Stimulated activated CD4-positive, alpha-beta T cell treated with anti-CD3 and anti-CD28 coated beads, Interleukin-1b, Interleukin-23, amount 100 ng/mL, for 48 hours (primary cell): ENCODE measurements at places on chromosomes 7 and 10.
A peak's percentile ranks its signal among the peaks of the same experiment; 100 is the strongest.

DNA sequence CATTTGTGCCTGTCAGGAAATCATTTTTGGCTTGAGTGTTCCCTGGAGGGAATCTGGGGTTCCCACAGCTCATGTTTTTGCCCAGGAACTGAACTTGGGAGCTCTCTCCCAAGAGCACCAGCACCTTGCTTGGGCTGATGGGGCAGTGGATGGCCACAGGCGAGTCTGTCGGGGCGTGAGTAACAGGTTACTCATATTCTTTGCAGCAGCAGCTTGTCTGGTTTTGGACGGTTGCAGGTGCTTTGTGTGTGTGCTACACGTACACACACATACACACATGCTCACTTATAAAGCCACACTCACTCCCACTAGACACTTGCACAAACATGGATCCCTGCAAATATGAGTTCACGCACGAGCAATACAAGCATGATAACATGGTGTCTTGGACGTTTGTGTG, 2.9 kb upstream of the PALD1 start:
- DNase-seq = peak; percentile 23

DNA sequence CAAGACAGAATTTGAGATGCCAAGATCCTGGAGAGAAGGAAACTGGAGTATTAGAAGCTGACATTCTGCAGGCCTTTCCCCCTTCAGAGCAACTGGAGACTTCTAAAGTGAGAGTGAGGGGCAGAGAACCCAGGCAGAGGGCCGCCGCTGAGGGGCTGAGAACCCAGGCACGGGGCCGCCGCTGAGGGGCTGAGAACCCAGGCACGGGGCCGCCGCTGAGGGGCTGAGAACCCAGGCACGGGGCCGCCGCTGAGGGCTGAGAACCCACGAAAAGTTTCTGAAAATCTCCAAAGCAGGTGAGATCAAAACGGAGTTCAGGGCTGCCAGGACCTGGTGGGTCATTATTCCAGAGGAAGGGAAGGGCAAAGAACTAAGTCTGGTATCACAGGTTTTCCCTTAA, 126.2 kb downstream of the DLG5 start:
- DNase-seq = no peak

GRCh38 chr10:29387269-29387668, 98.4 kb downstream of the LYZL1 start:
- no peak for DNase-seq

DNA sequence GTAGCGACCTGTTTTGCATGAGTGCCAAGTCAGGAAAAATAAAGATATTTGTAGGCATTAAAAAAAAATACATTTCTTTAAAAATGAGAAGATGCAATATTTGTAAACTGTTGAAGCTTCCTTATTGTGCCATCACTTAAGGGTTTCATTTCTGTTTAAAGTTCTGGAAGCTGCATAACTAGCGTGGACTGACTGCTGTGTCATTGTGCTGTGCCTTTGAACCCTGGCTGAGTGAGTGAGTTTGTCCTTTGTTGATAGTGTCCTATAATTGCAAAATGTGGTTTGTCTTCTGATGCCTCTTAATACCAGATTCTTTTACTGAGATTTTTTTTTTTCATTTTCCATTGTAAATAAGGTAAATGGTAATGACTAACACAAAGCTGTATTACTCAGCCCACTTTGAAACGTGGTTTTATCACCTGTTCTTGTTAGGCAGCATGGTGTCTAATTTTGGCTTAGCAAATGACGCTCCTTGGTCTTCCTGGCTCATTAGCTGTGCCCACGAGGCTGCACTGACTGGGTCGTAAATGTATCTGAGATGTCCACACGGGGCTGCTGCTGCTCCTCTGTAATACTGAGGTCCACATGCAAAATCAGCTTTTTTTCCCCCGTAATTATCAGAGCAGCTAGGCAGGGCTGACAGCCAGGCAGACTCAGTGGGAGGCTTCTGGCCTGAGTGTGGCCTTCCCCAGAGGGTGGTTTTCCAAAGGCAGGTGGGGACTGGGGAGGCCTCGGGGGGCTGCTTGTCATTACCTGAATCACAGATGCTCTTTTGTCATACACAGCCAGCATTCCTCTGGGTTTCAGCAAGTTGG, 14.8 kb downstream of the ZSCAN25 start:
- DNase-seq = peak; percentile 73

- DNase-seq = no peak
Observed at GRCh38 chr7:95824616-95825015, 52.3 kb downstream of the DYNC1I1 start.

GRCh38 chr7:135913404-135913803, 63.8 kb downstream of the MTPN start:
- no peak for DNase-seq

- no peak for DNase-seq
Observed at GRCh38 chr7:21675255-21675654, 132.4 kb downstream of the DNAH11 start.

- no peak for DNase-seq
Observed at GRCh38 chr10:112802411-112803022, 147.5 kb upstream of the TCF7L2 start.

DNA sequence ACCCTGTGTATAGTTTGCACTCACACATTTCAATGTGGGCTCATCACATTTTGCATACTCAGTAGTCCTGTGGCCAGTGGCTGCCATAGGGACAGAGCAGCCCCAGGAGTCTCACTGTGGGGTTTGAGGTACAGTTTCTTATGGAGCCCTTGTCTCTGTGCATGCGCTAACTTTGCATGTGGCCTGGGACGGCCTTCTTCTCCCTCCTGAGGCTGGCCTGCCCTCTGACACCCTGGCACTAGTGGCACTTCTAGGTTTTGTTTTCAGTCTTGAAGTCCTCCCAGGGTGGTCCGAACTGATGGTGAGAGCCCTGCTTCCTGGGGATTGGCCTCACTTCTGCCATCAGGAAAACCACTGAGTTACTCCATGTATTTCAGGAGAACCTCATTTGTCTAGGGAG, 21.2 kb downstream of the NACAD start:
- DNase-seq = no peak

- no peak for DNase-seq
Observed at GRCh38 chr10:97207756-97208346, 22.1 kb upstream of the SLIT1 start.

DNA sequence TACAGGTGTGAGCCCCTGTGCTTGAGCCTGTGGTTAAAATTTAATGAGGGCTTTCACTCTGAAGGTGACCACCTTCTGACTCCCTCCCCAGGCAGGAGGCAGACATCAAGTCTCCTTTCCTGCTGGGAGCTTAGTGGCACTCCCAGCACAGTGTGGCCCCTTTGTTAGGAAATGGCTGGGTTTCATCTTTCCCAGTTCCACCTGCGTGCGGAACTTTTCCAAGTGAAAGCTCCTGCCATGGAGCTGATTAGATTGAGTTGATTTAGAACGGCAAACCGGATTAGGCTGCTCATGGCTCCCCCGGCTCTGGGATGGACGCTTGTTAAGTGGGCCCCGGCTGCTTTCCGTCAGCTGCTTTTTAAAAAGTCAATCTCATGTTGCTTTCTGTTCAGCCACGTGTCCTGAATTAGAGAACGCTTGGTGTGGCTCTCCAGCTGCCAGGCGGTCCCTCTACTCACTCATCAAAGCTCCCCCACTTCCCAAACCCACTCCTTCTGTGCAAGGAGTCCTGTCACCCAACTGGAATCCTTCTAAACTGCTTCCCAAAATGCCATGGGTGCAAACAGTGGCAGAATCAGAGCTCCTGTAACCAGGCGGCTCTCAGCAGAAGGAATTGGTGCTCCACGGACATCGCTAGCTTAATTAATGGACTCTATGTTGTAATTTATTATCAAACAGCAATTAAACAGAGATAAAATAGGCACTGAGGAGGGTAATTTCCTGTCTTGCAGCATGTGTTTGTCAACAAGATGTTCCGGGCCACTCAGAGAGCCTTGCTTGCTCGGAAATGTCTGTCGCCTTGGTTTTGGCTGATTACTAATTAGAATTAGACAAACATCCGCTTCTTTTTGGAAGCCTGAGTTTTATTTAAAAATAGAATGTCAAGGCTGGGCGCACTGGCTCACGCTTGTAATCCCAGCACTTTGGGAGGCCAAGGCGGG, 551.2 kb downstream of the GALNT17 start:
- no peak for DNase-seq

DNA sequence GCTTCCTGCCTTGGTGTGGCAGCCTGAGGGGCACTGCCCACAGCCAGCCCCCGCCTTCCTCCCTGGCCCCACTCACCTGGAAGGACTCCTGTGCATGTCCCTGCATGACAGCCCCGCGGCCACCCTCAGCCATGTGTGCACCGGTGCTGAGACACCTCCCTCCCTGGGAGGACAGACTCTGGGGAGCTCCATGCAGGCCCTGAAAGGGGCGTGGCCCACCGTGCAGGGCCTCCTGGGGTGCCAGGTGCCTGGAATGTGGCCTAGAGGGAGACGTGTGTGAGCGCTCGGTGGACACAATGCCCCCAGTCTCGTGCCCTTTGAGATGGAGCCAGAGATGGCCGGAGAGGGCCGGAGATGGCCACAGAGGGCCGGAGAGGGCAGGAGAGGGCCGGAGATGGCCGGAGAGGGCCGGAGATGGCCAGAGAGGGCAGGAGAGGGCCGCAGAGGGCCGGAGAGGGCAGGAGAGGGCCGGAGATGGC, 59.1 kb upstream of the PPP2R2D start:
- no peak for DNase-seq

DNA sequence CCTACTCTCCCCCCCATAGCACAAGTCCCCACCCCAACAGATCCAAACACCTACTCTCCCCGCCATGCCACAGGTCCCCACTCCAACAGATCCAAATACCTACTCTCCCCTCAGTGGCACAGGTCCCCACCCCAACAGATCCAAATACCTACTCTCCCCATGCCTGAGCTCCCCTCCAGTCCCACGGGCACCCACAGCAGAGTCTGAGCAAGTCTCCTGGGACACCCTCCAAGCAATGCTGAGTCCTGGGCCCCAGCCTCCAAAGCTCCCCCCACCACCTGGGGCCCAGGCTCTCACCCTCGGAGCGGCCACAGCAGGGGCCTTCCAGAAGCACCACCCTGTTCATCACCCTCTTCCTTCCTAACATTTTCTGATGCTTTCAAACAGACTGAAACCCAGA, 63.9 kb upstream of the DNAAF5 start:
- no peak for DNase-seq

- DNase-seq = no peak
Observed at GRCh38 chr10:123096452-123096851, 39.3 kb upstream of the HMX3 start.

DNA sequence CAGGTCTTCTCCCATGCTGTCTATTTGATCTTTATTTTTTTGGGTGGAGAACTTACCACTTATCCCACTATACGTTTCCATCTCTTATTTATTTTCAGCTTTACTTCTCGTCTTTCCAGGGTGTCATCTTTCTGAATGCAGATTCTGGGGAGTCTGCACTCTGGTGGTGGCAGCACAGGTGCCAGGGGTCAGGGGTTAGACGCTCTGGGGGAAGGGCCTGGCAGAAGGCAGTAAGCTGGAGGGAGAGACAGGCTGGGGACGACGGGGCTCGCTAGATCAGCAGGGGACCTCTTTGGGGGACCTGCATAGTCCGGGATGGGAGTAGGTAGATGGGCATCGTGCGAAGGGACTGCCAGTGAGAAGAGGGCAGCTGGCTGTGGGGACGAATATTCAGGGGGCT, 22.3 kb downstream of the CHST12 start:
- DNase-seq = no peak

DNA sequence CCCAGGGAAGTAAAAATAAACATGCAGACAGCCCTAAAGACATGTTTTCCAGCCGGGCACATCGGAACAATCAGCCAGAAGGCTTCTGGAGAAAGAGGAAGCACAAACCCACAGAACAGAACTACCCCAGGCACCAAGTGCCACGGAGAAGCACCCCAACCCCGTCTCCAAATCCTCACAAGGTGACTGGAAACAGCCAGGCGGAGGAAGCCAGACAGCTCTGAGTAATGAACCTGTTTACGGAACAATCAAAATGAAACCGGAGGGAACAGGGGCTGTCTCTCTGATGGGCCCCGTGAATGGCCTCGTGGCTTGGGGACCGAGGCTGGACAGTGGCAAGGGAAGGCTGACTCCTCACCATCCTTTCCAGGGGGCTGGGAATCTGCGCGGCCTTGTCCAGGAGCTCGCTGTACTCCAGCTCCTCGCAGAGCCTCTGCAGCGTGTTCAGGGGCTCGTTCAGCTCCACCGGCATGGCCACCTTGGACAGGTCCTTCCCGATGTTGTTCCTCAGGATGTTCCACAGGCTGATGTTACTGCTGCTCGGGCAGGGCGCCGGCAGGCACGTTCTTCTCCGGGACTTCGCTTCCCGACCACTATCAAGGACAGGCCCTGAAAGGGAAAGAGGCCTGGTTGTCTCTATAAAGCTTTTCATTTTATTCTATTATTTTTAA, 77.0 kb upstream of the GSDME start:
- no peak for DNase-seq

- DNase-seq = no peak
Observed at GRCh38 chr10:78876449-78876848, 192.3 kb upstream of the ZMIZ1 start.
